HFF-Myc (cell line): ENCODE measurements at places on chromosomes 16 and 17.

GRCh38 chr17:76088041-76088867 is 9.3 kb downstream of the ZACN start:
- no peak for DNase-seq

DNA sequence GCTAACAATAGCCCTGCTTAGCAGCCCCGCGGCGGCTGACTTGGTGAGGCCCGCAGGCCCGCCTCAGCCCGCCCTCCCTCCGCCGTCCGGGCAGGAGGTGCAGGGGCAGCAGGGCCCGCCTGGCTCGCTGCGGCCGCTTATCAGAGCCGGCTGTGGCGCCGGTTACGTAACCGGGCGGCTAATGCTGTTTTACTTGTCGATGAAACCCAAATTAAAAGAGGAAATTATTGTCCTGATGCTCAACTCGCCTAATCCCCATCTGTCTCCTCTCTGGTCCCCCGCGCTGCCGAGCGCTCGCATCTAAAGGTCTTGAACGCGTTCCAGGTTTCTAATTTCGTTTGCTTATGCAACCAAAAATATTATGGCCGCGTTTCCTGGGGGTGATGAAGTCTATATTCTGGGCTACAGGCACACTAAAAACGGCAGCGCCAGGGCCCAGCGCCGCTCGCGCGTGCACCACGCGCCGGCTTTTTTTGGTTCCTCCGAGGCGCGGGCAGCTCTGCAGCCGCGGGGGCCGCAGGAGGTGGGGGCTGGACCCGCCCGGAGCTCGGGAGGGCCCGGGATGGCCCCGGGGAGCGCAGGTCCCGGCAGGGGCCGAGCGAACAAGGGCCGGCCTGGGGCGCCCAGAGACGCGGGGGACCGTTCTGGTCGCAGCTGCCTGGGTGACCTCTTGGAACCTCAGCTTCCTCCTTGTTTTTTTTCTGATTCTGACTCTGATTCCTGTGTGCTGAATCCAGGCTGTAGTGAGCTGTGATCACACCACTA is 65.2 kb upstream of the TOB1 start:
- DNase-seq = no peak

- DNase-seq = no peak
Observed at GRCh38 chr17:74467221-74467951, 952 bp downstream of the CD300A start.

- no peak for DNase-seq
Observed at GRCh38 chr16:58176608-58177352, 21.1 kb downstream of the CSNK2A2 start.

GRCh38 chr17:80601146-80601545 is 56.5 kb downstream of the RPTOR start:
- no peak for DNase-seq

GRCh38 chr17:42101513-42102292 is 3.4 kb upstream of the ZNF385C start:
- no peak for DNase-seq

GRCh38 chr16:58425756-58426494 is 33.7 kb downstream of the GINS3 start:
- DNase-seq = no peak

GRCh38 chr16:86709103-86709502 is 130.8 kb downstream of the FOXL1 start:
- DNase-seq = no peak

DNA sequence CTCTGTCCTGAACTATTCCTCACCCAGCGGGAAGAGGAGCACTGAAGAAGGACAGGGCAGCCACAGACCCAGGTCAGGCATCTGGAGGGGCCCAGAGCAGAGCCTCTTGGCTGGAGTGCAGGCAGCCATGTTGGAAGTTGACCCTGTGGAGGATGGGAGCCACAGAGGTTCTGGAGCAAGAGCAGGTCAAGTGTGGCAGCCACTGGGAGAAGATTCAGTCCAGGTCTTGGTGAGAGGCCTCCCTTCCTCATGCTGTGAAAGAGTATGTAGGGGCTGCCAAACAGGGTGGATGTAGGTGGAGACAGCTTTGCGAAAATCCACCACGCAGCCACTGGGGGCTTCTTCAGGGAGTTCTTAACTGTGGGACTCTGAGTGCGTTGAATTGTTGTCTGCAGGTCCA is 590 bp upstream of the CD79B start:
- no peak for DNase-seq

GRCh38 chr16:27471661-27472060 is 69.7 kb downstream of the IL21R start:
- DNase-seq = no peak

- DNase-seq = no peak
Observed at GRCh38 chr16:58456193-58456592, 43.8 kb upstream of the NDRG4 start.
